Transverse colon (tissue), 4 donors: ENCODE measurements at places on chromosomes 3 and 15. TPM values are rescaled to one million over a fixed set of nuclear protein-coding genes. Genes with fewer than 3 reads are reported as not detected.

ATP13A4 gene
- 5.6 TPM for total RNA-seq

ARGFX gene
- total RNA-seq = not detected

DNA sequence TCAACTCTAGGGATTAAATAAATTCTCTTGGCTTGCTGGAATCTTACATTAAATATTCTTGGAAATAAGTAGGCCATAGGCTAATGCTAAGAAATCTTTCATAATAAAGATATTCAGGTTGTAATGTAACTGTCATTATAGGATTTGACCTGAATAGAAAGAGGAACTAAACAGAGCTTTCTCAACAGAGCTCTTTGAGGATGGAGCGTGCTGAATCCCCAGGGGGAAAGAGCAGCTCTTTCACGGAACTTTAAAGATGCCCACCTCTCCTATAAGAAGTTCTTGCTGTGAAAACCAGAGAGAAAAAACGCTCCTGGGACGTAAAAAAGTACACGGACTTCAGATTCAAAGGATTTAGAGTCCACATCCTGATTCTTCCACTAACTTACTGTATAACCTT is 77.9 kb downstream of the NTRK3 start:
- H3K27me3 ChIP-seq = no peaks in the 10 kb centered on the region
- H3K27ac ChIP-seq = no peak overlapping the region
- H3K4me3 ChIP-seq = no peak overlapping the region
- H3K36me3 ChIP-seq = no peaks in the 10 kb centered on the region
- DNase-seq = no peak

- no peaks in the 10 kb centered on the region for H3K36me3 ChIP-seq
- H3K4me3 ChIP-seq = no peak overlapping the region
- peaks cover 16% of the 10 kb centered on the region for H3K4me1 ChIP-seq
- no peak for DNase-seq
- H3K27me3 ChIP-seq = no peaks in the 10 kb centered on the region
Measured at GRCh38 chr3:177451864-177452830, 254.9 kb upstream of the TBL1XR1 start.

DNA sequence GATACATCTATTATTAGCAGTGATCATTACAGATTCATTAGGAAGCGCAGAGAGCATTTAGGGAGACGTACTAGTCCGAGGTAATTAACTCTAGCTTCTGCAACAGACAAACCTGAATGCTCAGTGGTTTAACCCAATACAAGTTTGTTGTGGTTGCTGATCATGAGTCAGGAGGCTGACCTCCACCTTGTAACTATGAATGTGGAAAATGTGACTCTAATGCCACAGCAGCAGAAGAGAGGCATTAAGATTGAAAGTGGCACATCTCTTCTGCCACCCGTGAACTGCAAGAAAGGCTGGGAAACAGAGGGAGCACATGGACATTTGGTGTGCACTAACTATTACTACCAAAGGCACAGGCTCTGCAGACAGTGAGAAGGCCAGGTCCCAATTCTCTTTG is 71.2 kb upstream of the C3orf80 start:
- no peak overlapping the region for H3K4me3 ChIP-seq
- H3K27me3 ChIP-seq = no peaks in the 10 kb centered on the region
- no peaks in the 10 kb centered on the region for H3K36me3 ChIP-seq
- no peaks in the 10 kb centered on the region for H3K4me1 ChIP-seq
